ENCODE measurements at places on chromosomes 3 and 15.

DNA sequence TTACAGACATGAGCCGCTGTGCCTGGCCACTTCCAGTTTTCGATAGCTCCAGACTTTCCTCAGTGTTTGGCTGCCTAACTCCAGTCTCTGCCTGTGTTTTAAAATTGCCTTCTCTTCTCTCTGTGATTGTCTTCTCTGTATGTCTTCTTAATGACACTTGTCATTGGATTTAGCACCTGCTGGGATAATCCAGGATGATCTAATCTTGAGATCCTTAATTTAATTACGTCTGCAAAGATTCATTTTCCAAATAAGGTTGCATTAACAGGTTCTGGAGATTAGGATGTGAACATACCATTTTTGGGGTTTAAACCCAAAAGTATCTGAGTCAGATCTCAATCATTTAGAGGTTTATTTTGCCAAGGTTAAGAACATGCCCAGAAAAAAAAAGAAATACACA is 222.2 kb upstream of the PDZRN3 start:
- H3K4me3 ChIP-seq, result no peak overlapping the region
- no peak overlapping the region for H3K27ac ChIP-seq
- H3K27me3 ChIP-seq, result no peaks in the 10 kb centered on the region
- DNase-seq, result no peak
- H3K36me3 ChIP-seq, result no peaks in the 10 kb centered on the region

GRCh38 chr3:43319794-43320193 is 33.5 kb downstream of the SNRK start:
- no peak overlapping the region for H3K27ac ChIP-seq
- H3K4me1 ChIP-seq, result peaks cover 32% of the 10 kb centered on the region
- no peaks in the 10 kb centered on the region for H3K27me3 ChIP-seq

GRCh38 chr15:71136793-71137518 is 21.7 kb downstream of the THSD4 start:
- no peaks in the 10 kb centered on the region for H3K36me3 ChIP-seq
- no peak overlapping the region for H3K27ac ChIP-seq
- no peak for DNase-seq
- H3K27me3 ChIP-seq, result no peaks in the 10 kb centered on the region

DNA sequence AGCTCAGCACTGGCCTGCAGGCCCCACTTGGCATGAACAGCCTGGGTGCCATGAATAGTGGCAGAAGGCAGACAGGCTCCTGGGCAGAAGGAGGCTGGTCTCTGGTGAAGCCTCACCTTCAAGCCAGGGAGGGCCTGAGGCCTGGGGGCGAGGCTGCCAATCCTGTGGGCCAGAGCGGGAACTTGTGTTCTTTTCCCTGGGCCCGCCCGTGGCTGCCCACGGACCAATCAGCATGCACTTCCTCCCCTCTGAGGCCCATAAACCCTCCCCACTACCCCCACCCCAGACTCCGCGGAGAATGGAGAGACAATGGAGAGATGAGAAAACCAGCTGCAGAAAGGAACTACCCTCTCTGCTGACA is 283.8 kb upstream of the ROBO1 start:
- no peaks in the 10 kb centered on the region for H3K4me1 ChIP-seq
- no peak overlapping the region for H3K4me3 ChIP-seq
- no peaks in the 10 kb centered on the region for H3K27me3 ChIP-seq
- DNase-seq, result no peak

DNA sequence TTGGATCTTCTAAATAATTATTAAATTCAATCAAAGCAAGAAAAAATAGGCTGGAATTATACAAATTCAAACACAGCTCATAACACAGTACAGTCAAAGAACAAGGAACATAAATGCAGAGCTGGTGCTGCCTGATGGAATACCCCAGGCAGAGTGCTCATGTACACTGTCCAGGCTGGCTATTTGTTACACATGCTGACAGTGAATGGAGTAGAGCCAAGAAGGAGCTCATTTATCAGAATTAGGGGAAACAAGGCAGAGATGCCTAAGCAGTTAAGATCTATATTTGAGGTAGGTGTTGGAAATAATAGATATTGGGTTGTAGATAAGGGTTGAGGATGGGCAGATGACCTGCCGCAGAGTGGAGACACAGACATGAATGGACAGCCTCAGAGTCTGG is 788.2 kb upstream of the ARPP21 start:
- H3K27ac ChIP-seq, result no peak overlapping the region
- DNase-seq, result no peak
- no peaks in the 10 kb centered on the region for H3K36me3 ChIP-seq

DNA sequence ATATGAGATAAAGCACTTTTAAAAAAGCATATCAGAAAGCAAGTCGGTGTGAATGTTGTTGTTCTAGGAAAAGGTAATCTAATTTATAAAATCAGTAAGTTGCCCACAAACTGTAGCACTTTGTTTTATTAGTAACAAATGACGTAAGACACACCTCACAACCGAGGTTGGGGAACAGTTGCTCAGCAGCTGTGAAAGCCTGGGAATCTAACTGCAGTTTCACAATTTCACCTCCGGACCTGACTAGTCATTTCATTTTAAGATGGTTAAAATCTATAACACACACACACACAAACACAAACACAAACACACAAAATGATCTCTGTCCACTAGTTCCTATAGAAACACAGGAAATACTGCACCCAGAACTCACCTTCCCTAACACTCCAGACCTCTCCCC is 406.7 kb upstream of the NR2F2 start:
- H3K4me1 ChIP-seq, result no peaks in the 10 kb centered on the region
- no peaks in the 10 kb centered on the region for H3K36me3 ChIP-seq
- DNase-seq, result no peak
- H3K27me3 ChIP-seq, result no peaks in the 10 kb centered on the region
- no peak overlapping the region for H3K4me3 ChIP-seq

DNA sequence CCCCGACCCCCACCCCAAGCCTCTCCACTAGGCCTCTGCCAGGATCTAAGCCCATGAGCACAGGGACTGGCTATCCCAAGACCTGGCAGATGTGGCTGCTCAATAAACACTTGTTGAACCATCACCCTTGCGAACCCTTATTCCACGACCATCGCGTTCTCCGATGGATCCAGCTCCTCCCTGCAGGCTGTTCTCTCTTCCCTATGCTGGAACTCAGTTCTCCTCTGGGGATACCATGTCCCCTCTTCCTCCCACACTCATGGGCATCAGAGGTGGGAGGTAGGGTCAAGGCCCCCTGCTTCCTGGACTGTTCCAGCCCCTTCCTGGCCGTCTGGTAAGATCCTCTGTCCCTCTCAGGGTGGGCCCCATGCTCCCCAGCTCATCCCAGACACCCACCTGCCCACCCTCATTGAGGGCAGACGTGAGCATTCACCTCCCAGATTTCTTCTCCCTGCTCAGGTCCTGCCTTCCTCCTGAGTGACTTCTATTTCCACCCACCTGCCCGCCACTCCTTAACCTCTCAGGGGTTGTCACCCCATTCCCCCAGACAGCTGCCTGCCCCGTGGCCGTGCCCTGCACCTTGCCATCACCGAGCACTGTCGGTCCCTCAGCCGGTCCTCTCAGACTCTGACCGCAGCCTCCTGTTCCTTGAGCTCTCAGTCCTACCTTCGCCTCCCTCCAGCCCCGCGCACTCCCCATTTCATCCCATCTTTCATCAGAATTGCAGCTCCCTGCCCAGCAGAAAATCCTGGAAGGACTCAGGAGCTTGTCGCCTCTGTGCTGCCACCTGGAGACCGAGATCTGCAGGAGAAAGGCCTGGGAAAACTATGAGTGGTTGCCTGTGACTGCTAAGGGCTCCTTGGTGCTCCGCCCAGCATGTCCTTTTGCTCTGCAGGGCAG is 42.0 kb downstream of the PML start:
- H3K27me3 ChIP-seq, result no peaks in the 10 kb centered on the region
- no peak for DNase-seq
- peaks cover 15% of the 10 kb centered on the region for H3K4me1 ChIP-seq
- no peak overlapping the region for H3K4me3 ChIP-seq
- H3K36me3 ChIP-seq, result peaks cover 60% of the 10 kb centered on the region

DNA sequence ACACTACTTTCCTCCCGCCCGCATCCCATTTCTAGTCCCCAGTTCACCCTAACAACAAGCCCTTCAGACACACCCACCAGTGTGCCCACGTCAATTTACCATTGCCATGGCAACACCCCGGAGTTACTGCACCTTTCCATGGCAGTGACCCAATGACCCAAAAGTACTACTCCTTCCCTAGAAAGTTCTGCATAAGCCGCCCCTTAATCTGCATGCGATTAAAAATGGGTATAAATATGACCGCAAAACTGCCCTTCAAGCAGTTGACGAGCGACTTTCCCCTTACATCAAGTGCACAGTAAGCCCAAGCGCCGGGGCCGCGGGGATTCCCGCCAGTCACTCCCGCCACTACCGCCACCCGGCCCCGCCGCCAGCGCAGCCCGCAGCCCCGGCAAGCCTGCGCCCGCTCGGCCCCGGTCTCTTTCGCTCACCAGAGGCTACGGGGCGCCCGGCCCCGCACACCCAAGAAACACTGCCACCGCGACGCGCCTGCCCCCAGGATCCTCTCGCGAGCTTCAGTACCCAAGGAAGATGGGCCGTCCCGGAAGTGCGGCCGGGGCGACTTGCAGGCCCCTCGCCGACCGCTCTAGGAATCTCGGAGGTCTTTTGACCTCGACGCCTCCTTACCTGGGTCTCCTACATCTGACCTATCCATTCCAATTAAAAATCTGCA is 27.2 kb upstream of the ZNF502 start:
- peak overlapping the region; percentile 80 for H3K4me3 ChIP-seq
- peaks cover 9% of the 10 kb centered on the region for H3K27me3 ChIP-seq
- no peaks in the 10 kb centered on the region for H3K4me1 ChIP-seq

DNA sequence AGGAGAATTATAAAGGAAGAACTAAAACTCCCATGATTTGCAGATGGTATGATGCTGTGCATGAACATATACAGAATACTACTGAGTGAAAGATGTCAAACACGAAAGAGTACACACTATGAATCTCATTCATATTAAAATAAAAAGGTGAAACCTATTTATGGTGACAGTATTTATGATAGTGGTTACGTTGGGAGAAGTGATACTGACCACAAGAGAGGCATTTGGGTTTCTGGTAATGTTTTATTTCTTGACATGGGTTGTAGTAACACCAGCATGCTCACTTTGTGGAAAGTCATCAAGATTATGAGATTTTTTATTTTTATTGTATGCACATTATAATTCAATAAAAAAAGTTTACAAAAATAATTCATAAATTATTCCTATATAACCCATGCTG is 324.0 kb downstream of the GAP43 start:
- H3K36me3 ChIP-seq, result no peaks in the 10 kb centered on the region
- no peak overlapping the region for H3K4me3 ChIP-seq
- no peak for DNase-seq
- H3K27ac ChIP-seq, result no peak overlapping the region
- no peaks in the 10 kb centered on the region for H3K4me1 ChIP-seq

GRCh38 chr3:197003461-197004385 is 25.9 kb downstream of the MELTF start:
- H3K36me3 ChIP-seq, result no peaks in the 10 kb centered on the region
- peaks cover 7% of the 10 kb centered on the region for H3K4me1 ChIP-seq
- DNase-seq, result peak; percentile 55
- H3K27ac ChIP-seq, result peak overlapping the region; percentile 51
- no peaks in the 10 kb centered on the region for H3K27me3 ChIP-seq

- no peak overlapping the region for H3K27ac ChIP-seq
- no peak for DNase-seq
- no peaks in the 10 kb centered on the region for H3K27me3 ChIP-seq
- no peak overlapping the region for H3K4me3 ChIP-seq
- H3K4me1 ChIP-seq, result peaks cover 20% of the 10 kb centered on the region
These were observed 92.7 kb downstream of the UACA start for GRCh38 chr15:70670680-70671079.

GRCh38 chr3:123085293-123085931 is 18.6 kb downstream of the PDIA5 start:
- no peaks in the 10 kb centered on the region for H3K27me3 ChIP-seq
- no peak for DNase-seq
- no peak overlapping the region for H3K27ac ChIP-seq
- H3K36me3 ChIP-seq, result no peaks in the 10 kb centered on the region

DNA sequence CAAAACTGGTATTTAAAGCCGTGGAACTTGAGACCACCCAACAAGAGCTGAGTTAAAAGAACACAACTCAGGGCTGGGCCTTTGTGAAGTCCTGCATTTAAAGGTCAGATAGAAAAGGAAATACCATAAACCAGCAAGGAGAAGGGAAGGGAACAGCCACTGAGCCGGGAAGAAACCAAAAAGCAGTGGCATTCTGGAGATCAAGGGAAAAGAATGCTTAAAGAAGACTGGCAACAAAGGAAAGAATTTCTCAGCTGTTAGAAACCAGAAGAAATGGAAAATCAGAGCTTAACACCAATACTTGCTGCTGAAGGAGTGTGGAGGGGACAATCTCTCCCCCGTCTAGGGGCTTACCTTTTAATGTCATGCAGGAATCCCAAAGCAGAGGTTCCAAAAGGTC is 247.4 kb upstream of the CHRNA7 start:
- H3K4me3 ChIP-seq, result no peak overlapping the region
- H3K36me3 ChIP-seq, result no peaks in the 10 kb centered on the region

GRCh38 chr3:27174530-27174929 is 194.7 kb downstream of the NEK10 start:
- no peaks in the 10 kb centered on the region for H3K27me3 ChIP-seq
- H3K4me3 ChIP-seq, result no peak overlapping the region
- no peak for DNase-seq
- no peaks in the 10 kb centered on the region for H3K4me1 ChIP-seq
- no peaks in the 10 kb centered on the region for H3K36me3 ChIP-seq

DNA sequence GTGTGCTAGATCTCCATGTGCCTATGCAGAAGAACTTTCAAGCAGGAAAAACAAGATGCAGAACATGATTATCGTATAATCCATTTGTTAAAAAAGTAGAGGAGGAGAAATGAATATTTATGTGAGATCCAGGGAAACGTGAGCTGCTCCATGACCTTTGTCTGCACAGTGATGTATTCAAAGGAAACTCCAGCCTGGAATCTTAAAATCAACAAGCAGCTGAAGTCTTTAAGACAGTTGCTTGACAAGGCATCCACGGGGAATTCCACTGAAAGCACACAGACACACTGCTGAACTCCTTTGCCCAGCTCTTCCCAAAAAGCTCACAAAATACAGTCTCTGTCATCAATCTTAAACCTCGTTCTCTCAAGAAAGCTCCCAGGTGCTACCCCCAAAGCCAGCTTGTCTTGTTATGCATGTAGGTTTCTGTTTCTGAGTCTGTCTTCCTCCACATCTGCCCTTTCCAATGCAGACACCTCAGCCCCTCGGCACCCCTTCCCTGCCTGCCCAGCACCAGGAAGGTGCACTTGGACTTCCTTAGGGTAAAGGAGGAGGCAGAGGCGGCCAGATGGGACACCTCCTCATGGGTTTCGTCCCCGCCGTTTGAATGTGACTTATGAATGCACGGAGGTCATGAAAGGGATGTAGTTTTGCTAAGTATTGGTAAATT is 28.7 kb downstream of the LRRK1 start:
- no peaks in the 10 kb centered on the region for H3K4me1 ChIP-seq
- no peaks in the 10 kb centered on the region for H3K27me3 ChIP-seq
- no peaks in the 10 kb centered on the region for H3K36me3 ChIP-seq
- no peak overlapping the region for H3K27ac ChIP-seq
- no peak overlapping the region for H3K4me3 ChIP-seq

DNA sequence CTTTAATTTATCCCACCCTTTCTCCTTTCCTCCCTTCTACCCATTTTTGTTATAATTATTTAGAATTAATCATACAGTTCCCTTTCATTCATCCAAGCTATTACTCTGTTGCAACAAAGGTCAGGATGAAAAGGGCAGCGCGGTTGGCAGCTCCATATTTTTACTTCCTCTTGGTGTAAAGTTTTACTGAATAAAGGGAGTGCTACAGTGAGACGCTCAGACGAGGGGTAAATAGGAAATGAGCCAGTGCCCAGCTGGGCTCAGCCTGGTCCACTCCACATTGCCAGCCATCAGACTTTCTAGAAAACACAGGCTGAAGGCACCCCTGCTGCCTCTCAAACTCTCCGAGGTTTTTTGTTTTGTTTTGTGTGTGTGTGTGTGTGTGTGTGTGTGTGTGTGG is 21.9 kb upstream of the ZBTB38 start:
- H3K36me3 ChIP-seq, result no peaks in the 10 kb centered on the region
- no peak overlapping the region for H3K4me3 ChIP-seq
- H3K27ac ChIP-seq, result no peak overlapping the region
- H3K27me3 ChIP-seq, result no peaks in the 10 kb centered on the region
- H3K4me1 ChIP-seq, result no peaks in the 10 kb centered on the region
- DNase-seq, result no peak
